ENCODE measurements at places on chromosomes 2 and 18. TPM values are rescaled to one million over a fixed set of nuclear protein-coding genes. Genes with fewer than 3 reads are reported as not detected.

Gene GNLY
- total RNA-seq: not detected

Gene SCN2A
- total RNA-seq: 0.05 TPM

Gene B3GNT7
- not detected for total RNA-seq

GRCh38 chr18:78984941-78985784 lies 5.5 kb downstream of the SALL3 start:
- no peak overlapping the region for H3K27ac ChIP-seq
- no peak for DNase-seq
- H3K4me1 ChIP-seq: no peaks in the 10 kb centered on the region
- no peak overlapping the region for H3K4me3 ChIP-seq
- no peaks in the 10 kb centered on the region for H3K27me3 ChIP-seq

GRCh38 chr2:139045524-139045923 lies 265.3 kb upstream of the NXPH2 start:
- DNase-seq: no peak
- no peak overlapping the region for H3K27ac ChIP-seq
- no peaks in the 10 kb centered on the region for H3K36me3 ChIP-seq

DNA sequence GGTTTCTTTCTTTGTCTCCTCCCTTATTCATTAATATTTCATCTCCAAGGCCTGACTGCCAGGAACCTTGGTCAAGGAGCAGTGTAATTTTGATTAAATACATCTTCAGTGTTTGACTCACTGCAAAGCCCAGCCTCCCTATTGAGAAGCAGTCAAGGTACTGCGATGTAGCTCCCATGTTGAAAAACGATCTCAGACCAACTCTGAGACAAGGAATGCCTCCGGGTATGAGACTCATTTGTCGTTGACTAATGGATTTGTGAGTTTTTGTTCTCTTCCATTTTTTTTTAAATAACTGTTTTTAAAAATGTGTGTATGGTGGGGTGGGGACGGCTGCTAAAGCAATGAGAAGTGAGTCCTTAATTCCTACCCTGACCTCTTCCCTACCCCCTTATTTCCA lies 361.6 kb downstream of the SOX11 start:
- H3K36me3 ChIP-seq: no peaks in the 10 kb centered on the region
- no peak overlapping the region for H3K4me3 ChIP-seq
- H3K4me1 ChIP-seq: no peaks in the 10 kb centered on the region
- no peak overlapping the region for H3K27ac ChIP-seq
- no peak for DNase-seq

DNA sequence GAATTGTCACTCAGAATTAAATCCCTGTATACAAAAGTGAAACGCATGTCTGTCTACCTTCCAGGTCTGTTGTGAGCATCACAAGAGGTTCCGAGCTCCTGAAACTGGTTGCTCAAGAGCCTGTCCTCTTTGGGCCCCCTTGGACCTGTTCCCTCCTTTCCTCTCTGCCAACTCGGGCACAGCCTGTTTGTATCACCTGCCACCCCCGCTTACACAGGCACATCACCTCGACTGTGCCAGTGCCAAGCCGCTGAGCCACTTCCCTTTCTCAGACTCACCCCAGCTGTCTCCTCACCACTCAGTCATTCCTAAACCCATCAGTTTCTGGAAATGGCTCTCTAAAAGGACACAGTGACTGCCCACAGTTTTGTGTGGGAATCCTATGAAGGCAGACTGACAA lies 3.1 kb downstream of the EFR3B start:
- H3K27ac ChIP-seq: no peak overlapping the region
- DNase-seq: no peak
- peaks cover 9% of the 10 kb centered on the region for H3K27me3 ChIP-seq
- no peaks in the 10 kb centered on the region for H3K36me3 ChIP-seq

DNA sequence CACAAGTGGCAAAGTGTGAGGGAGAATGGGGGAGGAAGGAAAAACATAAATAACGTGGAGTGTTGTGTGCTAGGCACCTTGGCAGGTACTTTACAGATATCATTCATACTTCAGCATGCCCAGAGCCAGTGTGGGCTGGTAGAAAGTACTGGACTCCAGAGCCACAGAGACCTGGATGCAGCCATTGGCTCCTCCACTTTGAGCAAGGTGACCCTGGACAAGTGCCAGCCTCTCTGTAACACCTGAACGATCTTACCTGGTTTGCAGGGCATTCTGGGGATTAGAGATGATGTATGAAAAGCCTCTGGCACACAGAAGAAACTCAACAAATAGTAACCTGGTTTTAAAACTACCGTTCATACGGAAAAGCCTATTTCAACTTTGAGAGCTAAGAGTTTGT lies 6.3 kb downstream of the LOXHD1 start:
- H3K36me3 ChIP-seq: no peaks in the 10 kb centered on the region
- H3K27ac ChIP-seq: no peak overlapping the region
- H3K27me3 ChIP-seq: peaks cover 23% of the 10 kb centered on the region
- no peak for DNase-seq

- no peak overlapping the region for H3K4me3 ChIP-seq
- no peak for DNase-seq
- no peaks in the 10 kb centered on the region for H3K36me3 ChIP-seq
- no peaks in the 10 kb centered on the region for H3K4me1 ChIP-seq
- no peak overlapping the region for H3K27ac ChIP-seq
Observed at GRCh38 chr2:128782411-128783192, 463.9 kb upstream of the HS6ST1 start.

DNA sequence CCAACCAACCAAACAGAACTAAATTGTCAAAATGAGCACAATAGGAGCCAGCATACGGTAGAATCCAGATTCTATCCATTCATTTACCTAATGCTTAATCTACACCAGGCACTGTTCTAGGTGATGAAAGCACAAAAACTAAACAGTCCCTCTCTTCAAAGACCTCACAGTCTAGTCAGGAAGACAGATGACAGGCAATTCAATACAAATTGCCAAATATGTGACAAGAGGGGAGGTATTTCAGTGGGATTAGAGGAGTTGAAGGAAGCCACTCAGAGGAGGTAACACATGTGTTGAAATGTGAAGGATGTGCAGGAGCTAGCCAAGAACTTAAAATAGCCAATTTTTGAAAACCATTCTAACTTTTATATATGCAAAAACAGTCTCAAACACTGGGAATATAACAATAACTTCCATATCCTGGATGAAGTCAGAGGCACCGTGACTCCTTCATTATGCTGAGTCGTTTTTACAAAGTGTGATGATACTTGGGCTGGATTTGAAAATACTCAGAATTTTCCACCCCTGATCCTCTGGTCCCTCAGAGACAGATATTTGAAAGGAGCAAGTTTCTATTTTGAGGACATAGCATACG lies 204.9 kb downstream of the PID1 start:
- H3K4me1 ChIP-seq: no peaks in the 10 kb centered on the region
- no peak for DNase-seq
- 0 out of 2 replicates have a peak, but pooled peaks cover under 1% of the 10 kb centered on the region for H3K27me3 ChIP-seq

GRCh38 chr2:190911813-190912212 lies 31.2 kb downstream of the GLS start:
- H3K36me3 ChIP-seq: peaks cover 59% of the 10 kb centered on the region
- no peak overlapping the region for H3K27ac ChIP-seq
- no peak for DNase-seq
- H3K4me1 ChIP-seq: peaks cover 11% of the 10 kb centered on the region
- H3K27me3 ChIP-seq: no peaks in the 10 kb centered on the region

Measured in SJSA1 (cell line).